ENCODE measurements at places on chromosomes 7 and 10.

DNA sequence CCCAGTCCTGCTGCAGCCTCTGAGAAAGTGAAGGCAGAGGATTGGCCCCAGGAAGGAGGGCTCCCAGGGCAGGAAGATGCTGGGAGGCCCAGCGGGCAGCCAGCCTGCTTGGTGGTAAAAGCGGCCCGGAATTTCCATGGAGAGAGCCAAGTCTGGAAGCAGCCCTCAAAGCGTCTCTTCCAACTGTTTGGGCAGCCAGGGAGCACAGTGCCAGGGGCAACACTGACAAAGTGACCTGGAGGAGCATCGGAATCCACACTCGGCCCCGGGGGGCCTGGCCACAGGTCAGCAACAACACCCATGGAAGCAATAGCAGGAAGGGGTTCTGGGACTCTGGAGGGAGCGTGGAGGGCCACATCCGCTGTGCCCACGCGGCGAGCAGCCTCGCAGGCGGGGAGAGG lies 63.2 kb upstream of the FGFR2 start:
- DNase-seq: no peak

GRCh38 chr10:71971769-71972555 lies 7.8 kb downstream of the CHST3 start:
- no peak for DNase-seq

GRCh38 chr10:6070660-6071059 lies 8.5 kb upstream of the IL2RA start:
- DNase-seq: no peak

DNA sequence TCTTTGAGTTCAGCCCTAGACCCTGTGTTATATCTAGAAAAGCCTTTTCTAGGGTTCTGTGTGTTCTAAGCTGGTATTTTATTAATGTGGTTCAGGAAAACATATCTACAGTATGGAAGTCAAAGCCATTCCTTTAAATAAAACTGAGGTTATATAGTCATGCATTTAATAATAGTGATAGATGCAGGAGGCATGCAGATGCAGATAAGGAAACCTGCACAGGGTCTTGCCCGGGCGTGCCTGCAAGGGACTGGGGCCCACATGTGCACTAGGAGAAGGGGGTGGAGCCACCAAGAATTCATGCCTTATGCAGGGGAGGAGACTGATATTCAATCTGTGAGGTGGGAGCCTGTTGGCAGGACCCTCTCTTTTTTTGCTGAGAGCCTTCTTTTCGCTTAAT lies 171.5 kb downstream of the PRPF18 start:
- no peak for DNase-seq

- DNase-seq: no peak
Measured at GRCh38 chr10:85922356-85923129, 444.1 kb downstream of the GRID1 start.

DNA sequence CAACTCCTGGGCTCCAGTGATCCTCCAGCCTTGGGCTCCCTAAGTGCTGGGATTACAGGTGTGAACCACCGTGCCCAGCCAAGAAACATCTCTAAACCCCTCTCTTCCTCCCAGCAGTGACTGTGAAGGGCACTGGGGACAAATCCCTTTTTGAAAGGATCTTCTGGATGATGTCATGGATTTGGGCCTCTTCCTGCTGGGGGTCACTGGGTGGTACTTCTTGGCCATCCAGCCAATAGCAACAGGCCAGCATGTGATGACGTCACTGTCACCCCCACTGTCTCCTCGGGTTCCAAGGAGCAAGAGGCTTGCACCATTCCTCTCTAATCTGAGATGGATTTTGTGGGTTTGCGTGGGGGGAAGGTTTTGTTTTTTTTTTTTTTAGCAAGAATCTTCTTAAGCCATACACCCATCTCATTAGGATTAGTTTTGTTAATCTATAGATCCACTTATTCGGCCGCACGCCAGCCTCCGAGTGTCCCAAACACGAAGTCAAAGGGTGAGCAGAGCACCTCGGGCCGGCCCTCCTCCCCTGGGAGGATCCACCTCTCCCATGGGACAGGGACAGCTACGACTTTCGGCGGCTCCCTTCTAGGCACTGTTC lies 29.4 kb upstream of the TNRC18 start:
- peak; percentile 49 for DNase-seq

GRCh38 chr10:43151371-43151770 lies 13.1 kb downstream of the CSGALNACT2 start:
- no peak for DNase-seq

GRCh38 chr7:17176371-17177032 lies 122.0 kb upstream of the AHR start:
- no peak for DNase-seq

GRCh38 chr7:41870461-41871138 lies 167.7 kb upstream of the INHBA start:
- DNase-seq: no peak

DNA sequence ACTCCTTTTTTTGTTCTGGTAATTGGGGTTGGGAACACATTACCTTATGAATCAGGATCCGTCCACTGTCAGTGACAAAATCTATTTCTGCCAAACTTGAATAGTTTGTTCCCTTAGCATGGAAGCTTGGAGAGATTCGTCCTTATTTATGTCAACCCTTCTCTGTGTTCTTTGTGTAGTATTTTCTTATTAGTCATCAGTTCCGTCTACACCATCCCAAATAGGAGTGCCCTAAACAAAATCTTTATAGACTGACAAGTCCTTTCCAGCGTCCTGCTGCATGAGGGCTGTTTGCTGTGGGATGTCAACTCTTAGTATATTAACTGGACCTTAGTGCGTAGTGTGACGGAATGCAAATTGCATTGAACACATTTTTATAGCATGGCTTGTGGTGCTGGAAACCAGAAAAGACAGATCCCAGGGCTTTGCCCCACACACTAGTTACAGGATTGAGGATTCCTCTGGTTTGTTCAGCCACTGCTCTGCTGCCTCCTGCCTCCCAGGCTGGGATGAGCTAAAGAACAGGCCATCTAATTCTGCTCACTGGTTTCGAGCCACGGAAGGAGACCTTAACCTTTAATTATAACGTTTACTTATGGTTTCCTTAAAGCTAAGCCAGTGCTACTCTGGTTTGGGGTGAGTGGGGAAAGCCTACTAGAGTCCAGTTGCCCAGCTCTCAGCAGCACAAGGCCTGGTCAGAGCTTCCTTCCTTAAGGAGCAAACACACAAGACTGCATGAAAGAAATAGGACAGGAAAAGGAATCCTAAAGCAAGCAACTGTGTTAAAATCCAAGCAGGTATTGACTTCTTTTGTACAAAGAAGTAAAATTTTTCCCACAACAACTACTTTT lies 194.4 kb downstream of the CCSER2 start:
- no peak for DNase-seq

DNA sequence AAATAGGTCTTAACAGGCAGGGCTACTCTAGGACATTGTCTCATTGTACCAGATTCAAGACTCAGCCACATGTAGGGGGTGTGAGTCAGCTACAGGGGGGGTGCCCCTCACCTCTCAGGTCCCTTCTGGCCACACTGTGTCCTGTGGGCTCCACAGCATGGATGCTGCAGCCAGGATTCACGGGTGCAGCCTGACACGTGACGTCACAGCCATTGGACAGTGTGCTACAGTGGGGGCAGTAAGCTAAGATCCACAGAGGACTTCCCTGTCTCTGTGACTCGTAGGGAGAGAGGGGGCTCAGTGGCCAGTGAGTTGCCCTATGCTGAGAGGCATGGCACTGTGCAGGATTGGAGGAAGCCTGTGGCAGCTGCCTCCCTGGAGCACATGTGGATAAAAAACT lies 77.9 kb downstream of the TMEM178B start:
- no peak for DNase-seq

DNA sequence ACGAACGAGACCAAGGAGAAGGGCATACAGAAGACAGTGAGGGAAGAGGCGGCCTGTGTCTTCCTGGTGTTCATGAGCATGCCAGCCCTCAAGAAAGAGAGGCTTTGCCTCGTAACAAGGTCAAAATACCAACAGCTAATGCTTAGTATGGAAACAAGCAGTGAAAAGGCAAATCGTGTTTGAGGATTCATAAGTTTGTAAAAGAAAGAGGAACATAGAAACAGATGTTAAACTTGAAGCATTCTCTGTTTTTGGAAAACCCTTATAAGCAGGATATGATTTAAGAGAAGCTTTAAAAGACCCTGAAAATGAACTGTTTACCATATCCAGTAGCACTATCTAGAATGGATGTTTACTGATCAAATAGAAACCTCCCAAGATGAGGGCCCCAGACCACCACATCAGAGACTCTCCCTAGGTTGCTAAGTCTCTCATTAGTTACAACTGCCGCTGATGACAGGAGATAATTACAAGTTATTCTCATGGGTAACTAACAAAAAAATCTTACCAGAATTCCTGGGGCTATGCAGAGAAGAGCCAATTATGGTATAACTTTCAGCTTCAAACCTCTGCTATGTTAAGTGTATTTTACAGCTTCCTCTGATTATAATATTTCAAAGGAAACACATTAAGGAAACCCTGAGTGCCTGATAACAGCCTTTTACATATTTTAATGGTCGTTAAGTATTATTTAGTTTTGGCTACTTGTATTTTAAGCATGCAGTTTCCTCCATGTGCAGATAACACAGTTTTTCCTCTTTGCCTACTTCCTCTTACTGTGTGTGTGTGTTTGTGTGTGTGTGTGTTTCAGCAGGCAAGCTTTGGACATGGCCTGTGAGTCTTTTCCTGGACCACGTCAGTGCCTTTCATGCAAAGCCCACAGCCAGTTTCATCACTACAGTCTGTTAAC lies 17.9 kb downstream of the JCAD start:
- DNase-seq: no peak

GRCh38 chr10:3738855-3739350 lies 46.1 kb downstream of the KLF6 start:
- DNase-seq: no peak

GRCh38 chr7:110521357-110521911 lies 569.5 kb upstream of the LRRN3 start:
- no peak for DNase-seq

DNA sequence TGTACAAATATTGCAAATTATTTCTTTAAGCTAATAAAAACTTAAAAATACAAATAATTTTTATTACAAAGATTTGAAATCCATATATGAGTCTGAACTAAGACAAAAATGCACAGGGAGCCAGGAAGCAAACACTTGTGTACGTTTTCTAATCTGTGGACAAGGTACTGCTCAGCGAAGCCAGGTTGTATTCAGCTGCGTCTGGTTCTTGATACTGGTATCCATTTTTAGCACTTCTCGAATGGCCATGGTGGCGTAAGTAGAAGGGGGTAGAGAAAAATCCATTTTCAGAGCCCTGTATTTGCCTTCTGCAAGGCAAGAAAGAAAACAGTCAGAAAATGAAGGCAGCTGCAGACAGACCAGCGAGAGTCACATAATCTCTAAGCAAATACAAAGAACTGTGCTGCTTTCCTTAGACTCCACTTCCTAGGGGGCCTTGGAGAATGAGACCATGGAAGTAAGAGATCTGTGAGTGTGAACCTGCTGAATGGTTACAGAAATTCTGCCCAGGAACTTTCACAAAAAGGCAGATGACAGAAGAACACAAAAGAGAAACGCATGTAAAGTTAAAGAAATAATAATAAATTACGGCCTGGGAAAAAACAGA lies 64.3 kb downstream of the PUS7 start:
- no peak for DNase-seq

DNA sequence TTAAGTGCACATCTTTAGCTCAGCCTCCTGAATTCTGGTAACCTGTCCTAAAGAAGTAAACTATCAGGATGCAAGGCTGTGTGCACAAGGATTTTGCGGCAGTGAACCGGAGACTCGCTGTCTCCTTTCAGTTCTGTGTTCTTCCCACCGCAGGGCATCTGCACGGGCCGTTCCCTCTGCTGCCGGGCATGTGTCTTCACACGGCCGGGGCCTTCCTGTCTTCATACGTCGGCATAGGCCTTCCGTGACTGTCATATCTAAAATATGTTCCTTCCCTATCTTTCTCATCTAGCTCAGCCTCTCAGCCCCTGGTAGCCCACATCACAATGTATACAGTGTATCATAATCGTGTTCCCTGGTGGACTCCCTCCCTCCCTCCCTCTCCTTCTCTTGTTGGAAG lies 16.4 kb downstream of the PALD1 start:
- DNase-seq: no peak

DNA sequence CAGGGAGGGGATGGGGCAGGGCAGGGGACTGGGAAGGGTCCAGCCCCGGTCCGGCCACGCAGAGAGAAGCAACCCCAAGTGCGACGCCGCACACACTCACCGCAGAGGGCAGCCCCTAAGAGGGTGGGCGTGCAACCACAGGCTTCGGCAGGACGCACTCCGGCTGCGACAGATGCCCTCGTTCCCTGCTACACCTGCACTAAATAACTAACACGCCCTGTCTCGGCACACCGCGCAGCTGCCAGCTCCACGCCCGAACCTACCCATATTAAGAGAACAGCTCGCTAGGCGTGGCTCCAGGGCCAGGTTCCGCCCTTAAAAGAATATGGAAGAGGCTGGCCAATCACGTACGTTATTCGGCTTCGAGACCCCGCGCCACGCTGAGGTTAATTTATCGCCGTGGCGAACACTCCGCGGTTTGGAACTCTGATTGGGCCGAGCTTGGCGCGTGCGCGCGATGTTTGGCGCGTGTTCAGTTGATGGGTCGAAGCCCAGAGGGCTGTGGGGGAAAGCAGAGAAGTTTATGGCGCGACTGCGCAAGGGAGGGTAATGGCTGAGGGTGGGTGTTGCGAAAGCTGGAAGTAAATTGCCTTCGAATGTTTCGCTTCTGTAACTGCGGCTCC lies 91.1 kb downstream of the OR13A1 start:
- peak; percentile 29 for DNase-seq

DNA sequence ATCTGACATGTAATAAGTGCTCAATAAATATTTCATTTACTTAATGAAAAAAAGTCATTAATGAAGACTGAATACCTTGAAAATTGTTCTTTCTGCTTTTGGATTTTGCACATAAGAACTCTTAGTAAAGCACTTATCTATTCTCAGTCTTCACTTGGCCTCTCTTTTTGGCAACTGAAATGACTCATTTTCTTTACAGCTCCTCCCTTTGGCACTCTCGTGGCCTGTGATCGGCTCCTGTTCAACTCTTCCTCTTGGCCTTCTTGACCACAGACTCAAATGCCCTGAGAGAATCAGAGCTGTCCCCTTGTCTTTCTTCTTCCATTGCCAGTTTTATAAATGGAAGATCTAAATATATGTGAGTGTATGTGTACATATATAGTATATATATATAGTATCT lies 54.2 kb downstream of the FOXP2 start:
- DNase-seq: no peak

GRCh38 chr10:75265856-75266255 lies 30.1 kb upstream of the COMTD1 start:
- no peak for DNase-seq
